ENCODE measurements at places on chromosomes 4 and X.

GRCh38 chr4:81606801-81607501, 135.2 kb upstream of the RASGEF1B start:
- peak; percentile 85 for DNase-seq

DNA sequence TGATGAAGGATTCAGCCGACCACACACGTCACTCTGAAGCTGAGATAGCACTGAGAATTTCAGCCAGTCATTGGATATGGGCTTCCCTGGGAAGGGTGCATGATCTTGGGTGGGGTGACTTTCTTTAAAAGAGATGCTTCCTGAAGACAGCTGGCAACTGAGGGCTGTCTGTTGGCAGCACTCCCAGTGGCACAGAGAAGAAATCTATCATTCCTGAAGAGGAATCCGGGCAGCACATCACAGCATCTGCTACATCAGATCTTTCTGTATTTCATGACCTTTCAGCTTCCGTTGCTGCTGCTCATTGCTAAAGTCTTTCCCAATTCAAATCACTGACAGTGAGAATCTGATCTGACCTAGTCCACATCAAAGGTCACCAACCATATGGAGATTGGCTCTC, 193.8 kb upstream of the RBPJ start:
- no peak for DNase-seq

DNA sequence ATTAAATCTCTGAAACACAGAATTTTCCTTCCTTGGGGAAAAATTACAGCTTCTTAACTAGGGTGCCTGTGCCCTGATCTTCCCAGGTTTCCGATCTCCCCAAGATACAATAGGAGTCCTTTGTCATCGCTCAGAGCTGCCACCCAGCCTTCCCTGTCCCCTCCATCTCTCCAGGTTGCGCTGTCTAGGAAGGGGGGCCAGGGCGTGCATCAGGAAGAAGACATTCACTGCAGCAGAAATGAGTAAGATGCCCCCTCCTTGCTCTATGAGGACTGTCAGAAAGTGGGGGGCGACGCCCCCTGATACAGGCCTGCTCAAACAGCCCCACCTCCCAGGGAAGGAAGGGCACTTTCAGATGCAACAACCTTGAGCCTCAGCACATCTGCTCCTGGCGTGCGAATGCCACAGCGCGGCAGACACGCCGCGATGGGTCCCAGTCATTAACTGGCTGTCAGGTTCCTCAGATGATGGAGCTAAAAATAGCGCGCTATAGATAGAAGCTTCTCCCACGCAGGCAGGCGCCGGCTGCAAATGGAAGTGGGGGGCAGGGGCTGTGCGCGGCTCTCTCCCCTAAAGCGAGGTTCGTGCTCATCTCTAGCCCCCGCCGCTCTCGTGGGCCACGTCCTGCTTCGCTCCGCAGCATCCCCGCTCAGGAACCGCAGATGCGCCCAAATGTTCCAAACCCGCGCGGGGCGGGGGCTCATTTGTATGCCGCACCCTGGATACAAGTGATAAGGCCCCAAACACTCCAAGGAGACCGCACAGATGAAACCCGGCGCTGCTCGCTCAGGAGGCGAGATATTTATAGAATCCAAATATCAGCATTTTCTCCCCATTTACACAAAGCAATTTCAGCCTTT, 57.6 kb upstream of the LGI2 start:
- DNase-seq = no peak

DNA sequence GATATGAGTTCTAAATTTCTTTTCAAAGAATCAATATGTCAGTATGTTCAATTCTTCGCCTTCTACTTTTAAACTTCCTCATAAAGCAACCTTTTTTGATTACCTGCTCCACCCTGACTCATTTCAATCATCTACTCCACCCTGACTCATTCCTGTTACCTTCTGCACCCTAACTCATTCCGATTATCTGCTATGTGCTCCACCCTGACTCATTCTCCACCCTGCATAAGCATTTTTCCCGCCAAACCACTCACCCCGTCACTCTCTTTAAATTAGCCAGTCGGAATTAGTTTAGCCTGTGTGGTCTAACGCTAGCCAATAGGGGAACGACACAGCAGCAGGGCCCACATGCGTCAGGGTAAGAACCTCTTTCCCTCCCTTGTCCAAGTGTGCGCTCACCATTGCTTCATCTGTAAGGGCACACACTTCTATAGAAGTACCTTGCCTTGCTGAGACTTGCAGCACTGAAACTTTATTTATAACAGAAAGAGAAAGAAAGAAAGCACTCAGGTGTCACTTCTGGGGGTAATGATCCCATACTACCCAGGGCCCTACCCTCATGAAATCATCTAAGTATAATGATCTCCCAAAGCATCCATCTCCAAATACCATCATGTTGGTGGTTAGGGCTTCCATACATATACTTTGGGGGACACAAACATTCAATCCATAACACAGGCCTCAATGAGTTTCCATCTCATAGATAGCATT, 875.2 kb downstream of the RAPGEF2 start:
- no peak for DNase-seq

GRCh38 chrX:81195712-81196111, 6.0 kb downstream of the HMGN5 start:
- peak; percentile 66 for DNase-seq

DNA sequence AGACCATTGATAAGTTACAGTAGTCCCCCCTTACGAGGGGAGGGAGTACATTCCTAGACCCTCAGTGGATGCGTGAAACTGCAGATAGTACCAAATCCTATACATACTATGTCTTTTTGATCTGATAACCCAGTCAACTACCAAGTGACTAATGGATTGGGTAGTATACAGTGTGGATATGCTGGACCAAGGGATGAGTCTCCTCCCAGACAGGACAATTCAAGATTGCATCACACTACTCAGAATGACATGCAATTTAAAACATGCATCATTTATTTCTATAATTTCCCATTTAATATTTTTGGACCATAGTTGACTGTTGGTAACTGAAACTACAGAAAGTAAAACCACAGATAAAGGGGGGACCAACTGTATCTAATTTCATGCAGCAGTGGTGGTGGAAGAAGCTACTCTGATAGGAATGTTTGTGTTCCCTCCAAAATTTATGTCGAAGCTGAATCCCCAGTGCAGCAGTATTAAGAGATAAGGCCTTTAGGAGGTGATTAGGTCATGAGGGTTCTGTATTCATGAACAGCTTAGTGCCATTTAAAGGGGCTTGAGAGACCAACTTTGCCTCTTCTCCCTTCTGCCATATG, 11.9 kb downstream of the HADH start:
- DNase-seq = no peak

GRCh38 chr4:165403048-165403447, 24.2 kb downstream of the CPE start:
- no peak for DNase-seq

DNA sequence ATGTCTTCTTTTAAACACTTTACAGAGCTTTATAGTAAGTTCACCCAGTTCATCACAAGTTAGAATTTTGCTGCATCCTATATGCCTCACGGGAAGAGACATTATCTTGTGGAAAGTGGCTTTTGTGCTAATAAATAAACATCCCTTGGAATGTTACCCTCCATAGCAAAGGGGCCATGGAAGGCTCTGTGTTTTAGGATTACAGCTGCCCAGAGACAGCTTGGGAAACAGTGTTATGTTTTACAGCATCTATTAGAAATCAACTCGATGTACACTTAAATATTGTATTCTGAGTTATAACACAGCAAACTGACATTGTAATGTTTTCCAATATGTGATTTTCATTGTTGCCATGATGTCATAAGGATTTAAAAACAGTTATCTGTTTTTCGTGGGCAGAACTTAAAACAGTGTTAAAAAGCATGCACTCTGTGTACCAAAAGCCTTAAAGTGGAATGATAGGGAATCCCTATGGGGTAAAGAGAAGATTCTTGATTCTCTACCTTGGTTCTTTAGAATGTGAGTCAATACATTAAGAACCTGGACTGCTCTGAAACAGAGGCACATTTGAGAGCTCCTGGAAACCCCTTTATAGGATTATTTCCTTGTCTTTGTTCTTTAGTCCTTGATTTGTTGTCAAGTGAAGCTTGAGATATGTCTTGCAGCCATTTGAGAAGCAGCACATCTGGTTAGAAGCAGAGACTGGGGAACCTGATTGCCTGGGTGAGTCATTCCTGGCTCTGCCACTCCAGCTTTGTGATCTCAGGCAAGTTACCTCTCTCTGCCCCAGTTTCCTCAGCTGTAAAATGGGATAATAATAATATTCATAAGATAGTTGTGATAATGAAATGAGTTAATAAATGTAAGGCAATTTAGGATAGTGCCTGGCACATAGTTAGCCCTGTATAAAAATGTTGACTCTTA, 41.6 kb downstream of the ARHGAP10 start:
- peak; percentile 81 for DNase-seq

DNA sequence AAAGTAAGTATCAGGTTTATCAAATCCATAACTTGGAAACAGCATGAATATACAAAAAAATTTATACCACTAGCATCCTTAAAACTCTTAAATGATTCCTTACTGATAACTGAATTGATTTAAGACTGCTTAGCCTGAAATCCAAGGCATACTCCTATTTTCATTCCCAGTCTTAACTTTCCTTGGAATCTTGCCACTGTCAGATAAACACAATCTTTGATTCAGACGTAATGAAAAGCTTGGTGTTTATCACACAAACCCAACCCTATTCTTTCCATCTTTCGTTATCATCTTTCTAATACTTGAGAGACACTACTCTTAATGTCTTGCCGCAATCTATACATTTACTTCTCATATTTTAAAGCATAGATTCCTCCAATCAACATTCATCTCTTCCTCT, 19.1 kb downstream of the C4orf17 start:
- no peak for DNase-seq

- no peak for DNase-seq
Observed at GRCh38 chr4:47054130-47054529, 22.8 kb downstream of the GABRB1 start.

DNA sequence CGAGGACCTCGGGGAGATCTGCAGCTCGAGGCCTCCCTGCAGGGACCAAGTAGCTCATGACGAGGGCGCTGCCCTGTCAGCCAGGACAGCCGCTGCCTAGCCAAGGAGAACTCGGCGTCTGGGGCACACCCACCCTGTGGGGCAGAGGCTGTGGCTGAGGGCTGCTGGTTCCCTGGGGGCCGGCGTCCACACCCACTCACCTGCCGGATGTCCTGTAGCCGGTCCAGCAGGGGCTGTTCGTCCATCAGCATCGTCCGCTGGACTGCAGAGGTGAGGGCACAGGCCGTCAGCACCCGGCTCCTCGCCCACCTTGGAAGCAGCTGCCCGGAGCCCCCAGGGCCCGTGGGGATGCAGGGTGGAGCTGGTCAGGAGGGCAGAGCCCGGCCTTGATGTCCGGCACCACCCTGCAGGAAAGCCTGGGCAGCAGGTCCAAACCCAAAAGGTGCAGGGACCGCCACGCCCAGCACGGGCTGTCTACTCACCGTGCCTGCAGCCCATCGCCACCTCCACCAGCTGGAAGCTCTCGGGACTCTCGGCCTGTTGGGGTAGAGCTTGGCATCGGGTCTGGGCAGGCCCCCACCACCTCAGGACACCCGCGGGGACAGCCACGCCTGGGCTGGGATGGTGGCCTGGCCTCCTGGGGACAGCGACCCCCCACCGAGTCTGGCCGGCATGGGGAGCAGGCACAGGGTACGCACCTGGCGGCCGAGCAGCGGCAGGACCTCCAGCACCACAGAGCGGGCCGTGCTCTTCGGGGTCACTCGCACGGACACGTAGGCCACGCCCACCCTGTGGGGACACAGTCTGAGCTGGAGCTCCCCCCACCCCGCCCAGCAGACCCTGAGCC, 6.9 kb downstream of the DGKQ start:
- no peak for DNase-seq

DNA sequence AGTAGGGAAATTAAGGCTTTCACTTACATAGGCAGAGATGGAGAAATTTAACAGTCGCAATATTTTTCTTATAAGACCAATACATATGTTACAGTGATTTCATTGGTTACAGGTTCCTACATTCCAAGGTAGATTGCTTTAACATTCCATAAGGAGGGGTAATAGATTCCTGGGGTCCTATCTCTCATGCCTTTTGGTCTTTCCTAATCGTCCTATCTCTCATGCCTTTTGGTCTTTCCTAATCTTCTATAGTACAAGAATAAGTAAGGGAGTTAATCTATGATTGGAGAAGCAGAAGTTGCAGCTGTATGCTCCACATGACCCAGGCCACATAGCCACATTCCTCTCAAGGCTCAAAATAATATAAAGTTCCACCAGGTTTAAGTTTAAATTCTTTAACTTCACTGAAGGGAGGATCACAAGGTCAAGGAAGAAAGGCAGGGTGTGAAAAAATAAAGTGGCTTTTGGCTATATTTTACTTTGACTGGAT, 285.0 kb upstream of the BOD1L1 start:
- no peak for DNase-seq

DNA sequence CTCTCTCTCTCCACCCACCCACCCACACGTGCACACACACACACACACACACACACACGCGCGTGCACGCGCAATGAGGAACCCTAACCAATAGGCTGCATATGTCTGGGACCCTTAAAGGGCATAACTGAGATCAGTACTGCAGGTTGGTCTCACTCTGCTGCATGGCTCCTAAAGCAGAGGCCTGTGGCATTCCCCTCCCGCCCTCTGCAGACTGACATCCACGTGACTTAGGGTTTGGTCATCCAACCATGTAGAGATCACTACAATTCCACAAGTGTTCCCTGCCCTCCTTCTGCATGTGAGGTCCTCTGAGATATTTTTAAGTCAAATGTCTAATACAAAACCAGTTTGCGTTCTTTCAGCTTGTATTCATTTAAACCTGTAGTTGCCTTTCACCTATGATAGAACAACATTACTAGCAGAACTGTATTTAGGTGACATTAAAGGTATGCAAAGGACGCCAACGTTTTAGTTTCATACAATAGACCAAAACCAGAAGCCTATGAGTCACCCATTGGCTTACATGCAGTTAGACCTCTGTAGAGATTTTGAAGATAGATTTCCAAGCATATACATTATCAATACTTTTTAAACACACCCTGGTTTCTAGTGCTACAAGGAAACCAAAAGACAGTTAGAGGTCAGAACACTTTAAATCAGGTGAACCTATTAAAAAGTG, 10.1 kb downstream of the XAGE5 start:
- no peak for DNase-seq

DNA sequence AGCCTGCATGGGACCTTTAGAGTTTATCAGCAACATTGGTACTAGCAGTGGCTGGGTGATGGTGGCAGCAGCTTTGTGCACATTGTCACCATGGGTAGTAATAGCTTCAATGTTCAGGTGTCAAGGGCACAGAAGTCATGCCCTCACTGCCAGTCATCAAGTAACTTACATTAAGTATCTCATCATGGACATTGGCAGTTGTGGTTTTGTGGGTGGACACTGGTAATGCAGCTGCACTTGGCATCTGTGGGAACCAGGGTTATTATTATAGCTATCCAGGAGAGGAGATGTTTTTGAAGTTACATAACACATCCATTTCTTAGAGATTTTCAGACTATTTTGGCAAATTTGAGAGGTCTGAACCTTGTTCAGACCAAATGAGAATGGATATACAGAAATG, 243.2 kb upstream of the NOCT start:
- no peak for DNase-seq

GRCh38 chr4:77443941-77444340, 161.7 kb upstream of the CXCL13 start:
- DNase-seq = no peak
